ENCODE measurements at places on chromosomes 11 and 22. TPM values are rescaled to one million over a fixed set of nuclear protein-coding genes. Genes with fewer than 3 reads are reported as not detected.
A peak's percentile ranks its signal among the peaks of the same experiment; 100 is the strongest.

GRCh38 chr22:43886231-43886630 is 5.6 kb downstream of the PNPLA5 start:
- H3K27me3 ChIP-seq, result peaks cover 7% of the 10 kb centered on the region
- no peaks in the 10 kb centered on the region for H3K4me1 ChIP-seq
- H3K27ac ChIP-seq, result no peak overlapping the region
- DNase-seq, result no peak
- H3K36me3 ChIP-seq, result no peaks in the 10 kb centered on the region

DNA sequence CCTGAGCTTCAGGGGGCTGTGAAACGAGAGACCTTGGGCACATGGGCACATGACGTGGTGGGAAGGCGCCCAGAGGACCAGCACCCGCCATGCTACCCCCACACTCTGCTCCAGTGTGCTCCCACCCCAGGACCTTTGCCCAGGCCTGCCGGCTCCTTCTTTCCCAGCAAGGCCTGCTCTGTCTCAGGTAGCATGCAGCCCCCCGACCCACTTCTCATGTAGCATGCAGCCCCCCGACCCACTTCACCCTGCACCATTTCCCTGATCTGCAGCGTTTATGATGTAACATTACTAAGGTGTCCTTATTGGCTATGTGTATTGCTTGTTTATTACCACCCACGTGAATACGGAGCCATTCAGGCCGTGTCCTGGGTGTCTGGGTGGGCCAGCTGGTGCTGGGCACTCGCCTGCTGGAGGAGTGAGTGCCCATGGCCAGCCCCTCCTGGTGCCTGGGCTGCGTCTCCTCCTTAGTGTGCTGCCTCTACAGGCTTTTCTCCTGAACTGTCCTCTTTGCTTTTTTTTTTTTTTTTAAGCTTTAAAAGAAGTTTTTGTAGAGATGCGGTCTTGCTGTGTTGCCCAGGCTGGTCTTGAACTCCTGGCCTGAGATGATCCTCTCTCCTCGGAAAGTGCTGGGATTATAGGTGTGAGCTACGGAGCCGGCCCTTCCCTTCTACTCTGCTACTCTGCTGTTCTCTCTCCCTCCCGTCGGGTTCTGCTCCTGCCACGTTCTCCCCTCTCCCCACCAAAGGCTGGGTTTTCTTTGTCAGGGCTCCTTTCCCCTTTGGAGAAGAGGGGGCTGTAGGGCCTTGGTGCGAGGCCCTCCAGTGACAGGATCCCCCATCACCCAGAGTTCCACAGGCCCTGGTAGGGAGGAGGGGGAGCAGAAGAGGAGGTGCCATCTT is 29.4 kb downstream of the LRP5 start:
- H3K27me3 ChIP-seq, result no peaks in the 10 kb centered on the region
- peak overlapping the region; percentile 95 for H3K27ac ChIP-seq
- peaks cover 51% of the 10 kb centered on the region for H3K4me1 ChIP-seq
- H3K4me3 ChIP-seq, result no peak overlapping the region
- no peaks in the 10 kb centered on the region for H3K36me3 ChIP-seq

GRCh38 chr22:24046024-24046423 is 34.9 kb downstream of the CABIN1 start:
- peaks cover 7% of the 10 kb centered on the region for H3K36me3 ChIP-seq
- H3K27me3 ChIP-seq, result no peaks in the 10 kb centered on the region
- H3K4me1 ChIP-seq, result peaks cover 26% of the 10 kb centered on the region
- no peak overlapping the region for H3K4me3 ChIP-seq

- H3K4me3 ChIP-seq, result no peak overlapping the region
- no peak overlapping the region for H3K27ac ChIP-seq
- H3K4me1 ChIP-seq, result peaks cover 43% of the 10 kb centered on the region
- DNase-seq, result no peak
- H3K27me3 ChIP-seq, result no peaks in the 10 kb centered on the region
- peaks cover 10% of the 10 kb centered on the region for H3K36me3 ChIP-seq
These were observed 3.1 kb downstream of the VEGFB start for GRCh38 chr11:64237484-64237951.

The PRG3 gene
- total RNA-seq, result not detected

The OR5A2 gene
- total RNA-seq, result not detected

GRCh38 chr11:9662273-9662672 is 1.6 kb upstream of the SWAP70 start:
- H3K36me3 ChIP-seq, result no peaks in the 10 kb centered on the region
- H3K4me1 ChIP-seq, result no peaks in the 10 kb centered on the region
- H3K27me3 ChIP-seq, result no peaks in the 10 kb centered on the region
- H3K4me3 ChIP-seq, result no peak overlapping the region

GRCh38 chr11:57460022-57460757 is at the start of gene RTN4RL2:
Gene RTN4RL2, plus strand, starts transcription at chr11:57460528. Its CDS starts 338 bp downstream, at chr11:57460866.
- no peaks in the 10 kb centered on the region for H3K27me3 ChIP-seq
- DNase-seq, result peak; percentile 63
- H3K36me3 ChIP-seq, result no peaks in the 10 kb centered on the region
- peak within 1 kb of the TSS; percentile 56 for H3K27ac ChIP-seq
- peaks cover 34% of the 10 kb centered on the region for H3K4me1 ChIP-seq
- H3K4me3 ChIP-seq, result peak within 1 kb of the TSS; percentile 58

DNA sequence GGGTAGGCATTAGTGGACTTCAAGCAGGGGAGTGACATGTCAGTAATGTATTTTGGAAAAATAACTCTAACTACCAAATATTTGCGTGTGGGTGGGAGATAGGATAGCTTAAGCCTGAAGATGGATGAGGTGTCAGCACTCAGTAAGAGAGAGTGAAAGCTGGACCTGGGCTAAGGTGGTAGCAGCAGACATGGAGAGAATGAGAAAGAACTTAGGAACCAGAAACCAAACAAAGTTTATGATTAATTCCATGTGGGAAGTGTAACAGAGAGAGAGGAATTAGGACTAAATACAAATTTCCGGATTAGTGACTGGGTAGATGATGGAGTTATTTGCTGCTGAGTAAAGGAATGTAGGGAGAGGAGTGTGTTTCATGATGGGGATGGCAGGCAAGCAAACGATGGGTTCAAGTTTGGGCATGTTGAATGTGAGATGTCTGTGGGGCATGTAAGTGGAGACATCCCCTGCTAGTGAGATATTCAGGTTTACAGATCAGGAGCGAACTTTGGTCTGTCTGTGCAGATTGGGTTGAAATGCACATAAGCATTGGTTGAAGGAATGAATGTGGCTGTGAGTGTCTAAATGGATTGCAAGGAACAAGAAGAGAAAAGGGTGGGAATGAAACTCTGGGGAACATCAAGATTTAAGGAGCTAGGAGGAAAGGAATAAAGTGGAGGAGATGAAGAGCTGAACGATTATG is 185.6 kb upstream of the MTMR2 start:
- DNase-seq, result no peak
- H3K27ac ChIP-seq, result no peak overlapping the region
- H3K36me3 ChIP-seq, result no peaks in the 10 kb centered on the region
- H3K27me3 ChIP-seq, result no peaks in the 10 kb centered on the region
- H3K4me1 ChIP-seq, result peaks cover 33% of the 10 kb centered on the region

Data from thyroid gland (tissue), 4 donors.